ENCODE measurements at places on chromosomes 5 and 9. TPM values are rescaled to one million over a fixed set of nuclear protein-coding genes. Genes with fewer than 3 reads are reported as not detected.
A peak's percentile ranks its signal among the peaks of the same experiment; 100 is the strongest.

Gene CAMK4
- 8.4 TPM for total RNA-seq

Gene ELAVL2
- 1.8 TPM for total RNA-seq

Gene MED7
- total RNA-seq, result 17.2 TPM

Gene ZDHHC11B
- 5.3 TPM for total RNA-seq

Gene TOR2A
- 2.8 TPM for total RNA-seq

Gene KIAA0825
- total RNA-seq, result 13.1 TPM

Gene ZBED3
- total RNA-seq, result 5.5 TPM

Gene PBX3
- 33.1 TPM for total RNA-seq

Gene OR1J2
- not detected for total RNA-seq

Gene THBS4
- 789 TPM for total RNA-seq

Gene LCN6
- total RNA-seq, result not detected

Gene MTRR
- total RNA-seq, result 39.1 TPM

Gene OR1J1
- total RNA-seq, result not detected

Gene CDH6
- 17.4 TPM for total RNA-seq

Gene SPDL1
- total RNA-seq, result 15.0 TPM

Gene PCDHGB6
- 9.3 TPM for total RNA-seq

Gene BTNL9
- total RNA-seq, result 5.8 TPM

DNA sequence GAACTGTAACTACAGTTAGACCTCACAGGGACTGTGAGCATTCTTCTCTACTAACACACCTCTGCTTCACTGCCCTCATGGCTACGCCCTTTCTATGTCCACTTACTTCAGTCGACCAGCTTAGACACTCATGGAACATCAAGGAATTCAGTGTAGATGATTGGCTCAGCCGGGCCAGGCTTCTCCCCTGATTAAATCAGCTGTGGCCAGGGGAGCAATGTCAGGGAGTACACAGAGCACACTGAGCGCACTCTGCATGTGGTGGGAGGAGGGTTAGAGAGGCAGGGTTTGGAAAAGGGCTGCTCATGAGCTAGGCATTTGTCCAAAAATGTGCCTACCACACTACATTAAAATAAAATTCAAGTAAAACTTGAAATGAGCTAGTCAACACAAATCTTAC lies 400.5 kb downstream of the ARRDC3 start:
- peak; percentile 5 for DNase-seq

DNA sequence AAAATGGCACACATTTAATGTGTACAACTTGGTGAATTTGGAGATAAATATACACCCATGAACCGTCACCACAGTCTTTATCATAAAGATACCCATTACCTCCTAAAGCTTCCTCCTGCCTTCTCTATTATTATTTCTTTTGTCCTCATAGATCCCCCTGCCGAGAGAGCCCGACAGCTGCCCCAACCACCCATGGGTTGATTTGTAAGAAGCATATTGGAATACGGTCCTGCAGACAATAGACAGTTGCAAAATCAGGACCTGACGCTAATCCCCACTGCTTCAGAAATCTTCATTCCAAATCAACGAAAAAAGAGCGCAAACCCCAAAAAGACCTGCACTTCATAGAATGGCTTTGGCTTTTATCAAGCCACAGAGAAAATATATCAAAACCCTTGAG lies 697.5 kb downstream of the SEMA5A start:
- DNase-seq, result no peak

GRCh38 chr9:99682870-99683269 lies 138.8 kb upstream of the NR4A3 start:
- no peak for DNase-seq

- DNase-seq, result no peak
Measured at GRCh38 chr9:5481322-5482040, 28.9 kb upstream of the PDCD1LG2 start.

DNA sequence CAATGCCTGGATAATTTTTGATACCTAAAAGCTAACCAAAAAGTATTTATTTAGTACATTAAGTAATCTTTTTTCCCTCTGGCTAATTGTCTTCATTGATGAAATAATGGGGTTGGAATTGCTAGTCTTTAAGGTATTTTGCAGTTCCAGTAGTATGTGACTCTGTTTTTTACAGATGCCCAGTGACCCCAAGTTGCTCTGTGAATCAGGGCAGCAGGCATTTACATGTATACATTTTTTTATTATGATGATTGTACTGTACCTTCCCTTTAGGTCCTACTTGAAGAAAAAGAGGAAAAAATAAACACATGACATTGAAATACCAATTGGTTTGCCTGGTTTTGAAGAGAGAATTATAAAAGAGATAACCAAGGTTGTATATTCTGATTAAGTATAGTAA lies 385.5 kb downstream of the ADGRV1 start:
- DNase-seq, result no peak

DNA sequence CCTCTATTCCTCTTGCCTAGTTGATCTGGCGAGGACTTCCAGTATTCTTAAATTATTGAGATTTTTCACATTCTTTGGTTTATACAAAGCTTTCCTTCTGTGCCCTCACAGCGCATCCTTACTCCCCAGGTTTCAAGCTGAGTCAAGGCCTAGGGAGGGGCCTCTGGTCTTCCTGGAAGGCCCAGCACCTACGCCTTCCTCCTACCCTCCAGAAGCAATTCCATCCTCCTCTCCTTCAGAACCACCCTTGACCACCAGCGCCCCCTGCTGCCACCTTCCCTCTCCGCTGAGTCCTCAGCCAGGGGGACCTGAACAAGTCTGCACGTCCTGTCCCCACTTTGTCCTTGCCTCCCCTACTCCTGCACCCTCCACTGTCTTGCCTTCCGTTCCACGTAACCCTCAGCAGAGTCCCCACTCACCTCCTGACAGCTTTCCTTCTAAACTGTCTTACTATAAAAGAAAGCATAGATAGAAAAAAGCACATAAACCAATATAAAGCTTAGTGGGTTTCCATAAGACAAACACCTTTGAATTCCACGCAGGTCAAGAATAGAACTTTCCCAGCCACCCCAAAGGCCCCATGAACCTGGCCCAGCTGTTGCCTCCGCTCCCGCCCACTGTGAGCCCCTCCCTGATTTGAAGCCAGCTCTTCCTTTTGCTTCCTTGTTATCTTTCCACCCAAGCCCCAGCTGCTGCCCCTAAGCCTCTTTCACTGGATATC lies 63.0 kb upstream of the CTSL start:
- DNase-seq, result peak; percentile 72

- no peak for DNase-seq
Measured at GRCh38 chr5:14672082-14672481, 7.6 kb downstream of the OTULIN start.

DNA sequence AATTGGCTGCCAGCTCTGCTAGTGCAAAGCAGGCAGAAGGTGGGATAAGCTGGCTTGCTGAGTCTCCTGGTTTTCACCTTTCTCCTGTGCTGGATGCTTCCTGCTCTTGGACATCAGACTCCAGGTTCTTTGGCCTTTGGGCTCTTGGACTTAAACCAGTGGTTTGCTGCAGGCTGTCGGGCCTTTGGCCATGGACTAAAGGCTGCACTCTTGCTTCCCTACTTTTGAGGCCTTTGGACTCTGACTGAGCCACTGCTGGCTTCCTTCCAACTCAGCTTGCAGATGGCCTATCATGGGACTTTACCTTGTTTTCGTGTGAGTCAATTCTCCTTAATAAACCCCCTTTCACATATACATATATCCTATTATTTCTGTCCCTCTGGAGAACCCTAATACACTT lies 1293.9 kb upstream of the CDH6 start:
- DNase-seq, result no peak

DNA sequence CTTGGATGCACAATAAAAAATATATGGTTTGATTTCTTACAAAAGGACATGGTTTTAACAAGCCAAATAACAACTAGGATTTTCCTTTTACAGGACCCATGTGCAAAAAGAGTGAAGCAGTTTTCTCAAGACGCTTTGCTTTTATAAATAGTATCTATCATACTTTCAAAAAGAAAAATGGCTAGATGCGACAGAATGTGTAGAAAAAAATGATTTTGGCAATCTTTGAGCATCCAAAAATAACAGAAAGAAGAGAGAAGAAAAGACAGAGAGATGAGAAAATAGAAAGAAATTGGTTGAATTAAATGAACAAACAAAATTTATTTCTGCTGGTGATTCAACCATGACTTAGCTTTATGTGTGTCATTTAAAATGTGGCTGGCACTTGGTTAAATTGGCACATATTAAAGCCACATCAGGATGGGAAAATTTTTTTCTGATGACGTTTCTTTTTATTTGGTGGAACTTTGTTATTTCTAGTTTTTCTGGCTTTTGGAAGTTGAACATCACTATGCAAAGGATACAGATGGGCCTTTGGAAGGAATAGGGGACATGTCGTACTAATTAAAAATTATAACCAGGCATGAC lies 35.6 kb upstream of the NREP start:
- no peak for DNase-seq

GRCh38 chr5:112136773-112137172 lies 282.3 kb downstream of the EPB41L4A start:
- no peak for DNase-seq

DNA sequence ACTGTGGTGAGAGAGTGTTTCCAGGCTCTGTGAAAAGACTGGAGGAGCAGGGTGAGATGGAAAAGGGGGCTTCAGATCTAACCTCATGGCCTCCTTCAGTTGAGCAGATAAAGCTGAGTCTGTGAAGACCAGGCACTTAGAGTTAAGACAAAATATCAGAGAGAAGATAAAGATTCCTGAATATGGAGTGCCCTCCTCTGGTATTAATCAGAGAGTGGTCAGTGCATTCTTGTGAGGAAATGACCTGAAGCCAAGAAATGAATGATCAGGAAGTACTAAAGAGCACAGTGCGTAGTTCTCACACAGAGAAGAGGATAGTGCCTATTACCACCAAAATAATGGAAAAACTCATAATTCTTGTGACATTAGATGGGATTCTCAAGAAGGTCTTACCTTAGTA lies 1417.0 kb upstream of the ACO1 start:
- DNase-seq, result peak; percentile 16

GRCh38 chr9:29691145-29691544 lies 2117.9 kb upstream of the C9orf72 start:
- no peak for DNase-seq

DNA sequence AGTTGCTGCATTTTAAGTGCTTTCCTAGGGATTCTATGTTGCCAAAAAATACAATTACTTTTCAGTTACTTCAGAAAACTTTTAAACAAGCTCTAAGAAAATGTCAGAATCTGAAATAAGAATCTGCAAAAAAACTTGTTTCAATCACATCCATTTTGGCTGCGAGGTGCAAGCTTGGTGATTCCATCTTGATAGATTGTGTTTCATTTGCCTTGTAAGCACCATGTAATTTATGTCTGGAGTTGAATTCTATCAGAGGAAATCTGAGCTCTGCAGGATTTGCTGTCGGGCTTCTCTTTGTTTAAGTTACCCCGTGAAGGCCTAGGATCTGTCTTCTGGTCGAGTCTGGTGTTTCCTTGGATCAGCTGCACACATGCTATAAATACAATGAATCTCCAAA lies 40.4 kb upstream of the MAN2A1 start:
- DNase-seq, result peak; percentile 83

DNA sequence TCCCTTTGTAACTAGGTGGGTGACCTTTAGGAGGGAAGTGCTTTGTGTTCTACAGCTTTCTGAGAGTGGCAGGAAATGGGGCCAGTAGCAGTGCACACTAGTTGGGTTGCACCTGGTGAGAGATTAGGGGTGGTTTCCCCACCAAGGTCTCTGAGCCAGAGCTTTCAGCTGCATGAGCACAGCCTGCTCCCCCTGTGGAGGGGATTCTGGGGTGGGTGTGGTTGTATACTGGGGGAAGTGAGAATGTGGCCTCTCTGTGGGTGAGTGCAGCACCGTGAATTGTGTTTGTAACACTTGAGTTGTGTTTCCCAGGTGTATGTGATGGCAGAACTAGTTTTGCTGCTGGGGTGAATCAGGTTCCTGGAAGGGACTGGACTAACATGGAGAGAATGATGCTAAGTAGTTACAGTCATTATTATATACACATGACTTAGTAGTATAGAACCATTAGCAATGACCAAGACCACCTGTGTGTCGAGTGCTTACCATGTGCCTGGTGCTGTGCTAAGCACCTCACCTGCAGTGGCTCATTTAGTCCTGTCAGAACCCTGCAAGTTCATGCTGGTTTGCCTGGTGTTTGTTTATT lies 11.8 kb upstream of the CXXC5 start:
- DNase-seq, result no peak

DNA sequence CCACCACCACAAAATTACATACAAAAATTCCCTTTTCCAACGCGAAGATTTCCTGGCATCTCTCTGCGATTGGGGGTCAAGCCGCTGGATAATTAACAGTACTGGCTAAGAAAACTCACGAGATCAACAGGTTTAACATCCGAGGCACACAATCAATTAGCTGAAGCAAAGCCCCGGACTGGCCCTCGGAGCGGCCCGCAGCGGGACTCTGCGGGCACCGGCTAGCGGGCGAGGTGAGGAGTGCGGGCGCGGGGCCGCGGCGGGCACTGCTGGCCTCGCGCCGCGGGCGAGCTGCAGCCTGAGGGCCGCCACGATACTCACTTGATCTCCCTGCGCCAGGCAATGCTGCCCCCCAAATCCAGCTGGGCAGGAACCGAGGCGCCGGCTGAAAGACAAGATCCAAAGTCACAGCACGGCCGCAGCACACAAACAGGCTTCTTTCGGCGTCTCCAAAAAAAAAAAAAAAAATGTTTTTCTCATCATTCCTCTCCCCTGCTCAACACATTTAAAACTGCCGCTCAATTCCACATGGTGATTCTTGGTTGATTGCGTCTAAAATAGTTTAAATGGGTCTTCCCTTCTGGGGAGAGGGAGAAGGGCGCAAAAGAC lies 210.2 kb downstream of the MEF2C start:
- DNase-seq, result peak; percentile 6

DNA sequence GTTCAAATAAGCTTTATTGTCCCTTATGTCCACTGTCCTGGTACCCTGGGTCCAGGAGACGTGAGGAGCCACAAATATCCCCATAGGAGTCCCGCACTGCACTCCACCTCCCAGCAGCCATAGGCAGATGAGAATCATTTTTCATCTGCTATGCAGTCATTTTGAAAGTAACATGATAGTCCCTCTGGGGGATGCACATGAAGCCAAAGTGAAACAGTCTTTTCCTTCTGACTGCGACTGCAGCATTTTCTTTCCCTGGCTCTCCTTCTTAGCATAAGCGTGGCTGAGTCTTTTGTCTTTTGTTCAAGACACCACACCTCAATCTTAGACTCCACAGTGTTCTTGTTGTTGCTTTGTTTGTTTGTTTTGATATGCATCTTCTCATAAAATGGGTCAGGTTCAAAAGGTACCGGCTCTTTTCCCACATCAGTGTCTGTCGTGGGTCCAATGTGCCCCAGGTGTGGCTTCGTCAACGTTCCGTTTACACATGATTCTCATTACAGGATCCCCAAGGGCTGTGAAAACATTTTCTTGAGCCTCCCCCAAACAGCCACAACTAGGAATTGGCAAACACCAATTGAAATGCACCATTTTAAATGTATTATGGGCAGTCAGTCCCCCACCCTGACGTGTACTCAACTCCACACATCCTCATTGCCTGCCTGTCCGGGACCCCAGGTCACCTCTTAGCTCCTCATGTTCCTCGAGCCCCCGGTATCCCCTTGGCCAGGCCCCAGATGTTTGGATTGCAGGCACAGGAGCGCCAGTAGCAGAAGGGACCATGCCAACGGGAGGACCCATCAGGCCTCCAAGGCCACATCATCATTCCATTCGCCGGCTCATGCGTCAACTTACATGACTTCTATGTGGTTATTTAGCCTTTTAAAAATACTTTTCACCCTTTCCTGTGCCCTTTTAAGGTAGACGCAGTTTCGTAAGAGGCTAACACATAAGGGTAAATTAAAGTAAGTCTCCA lies 237.8 kb upstream of the DAPK1 start:
- peak; percentile 96 for DNase-seq

Measured in tongue (tissue), 3 donors.